AML-193 (cell line): ENCODE measurements at places on chromosomes 1 and 21.
A peak's percentile ranks its signal among the peaks of the same experiment; 100 is the strongest.

- no peak for DNase-seq
These were observed 200.4 kb downstream of the HMCN1 start for GRCh38 chr1:185934476-185935189.

- DNase-seq = no peak
These were observed 21.3 kb downstream of the DUSP10 start for GRCh38 chr1:221720545-221720944.

- DNase-seq = no peak
These were observed 37.0 kb downstream of the ARHGEF10L start for GRCh38 chr1:17576519-17576853.

- peak; percentile 79 for DNase-seq
These were observed 29.4 kb downstream of the ALG14 start for GRCh38 chr1:95043141-95043980.

GRCh38 chr1:231951374-231951773 is 324.8 kb downstream of the DISC1 start:
- DNase-seq = no peak

DNA sequence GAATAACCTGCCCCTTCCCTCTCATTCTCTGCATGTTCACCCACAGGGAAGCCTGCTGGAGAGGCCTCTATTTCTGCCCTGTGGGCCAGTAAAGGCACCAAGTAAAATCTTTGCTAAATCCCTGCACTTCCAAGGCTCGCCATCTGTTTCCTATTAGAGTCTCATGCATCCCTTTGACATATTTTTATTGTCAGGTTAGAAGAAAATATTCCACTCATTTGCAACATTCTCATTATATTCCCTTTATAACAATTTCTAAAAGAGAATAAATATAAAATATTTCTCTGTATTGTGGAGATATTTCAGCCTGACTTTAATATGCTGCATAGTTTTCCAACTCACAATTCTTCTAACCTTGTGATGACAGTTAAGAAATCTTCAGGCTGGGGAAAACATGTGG is 340.4 kb upstream of the VAMP3 start:
- DNase-seq = no peak

- no peak for DNase-seq
These were observed 699.2 kb upstream of the ZP4 start for GRCh38 chr1:238589843-238590435.

DNA sequence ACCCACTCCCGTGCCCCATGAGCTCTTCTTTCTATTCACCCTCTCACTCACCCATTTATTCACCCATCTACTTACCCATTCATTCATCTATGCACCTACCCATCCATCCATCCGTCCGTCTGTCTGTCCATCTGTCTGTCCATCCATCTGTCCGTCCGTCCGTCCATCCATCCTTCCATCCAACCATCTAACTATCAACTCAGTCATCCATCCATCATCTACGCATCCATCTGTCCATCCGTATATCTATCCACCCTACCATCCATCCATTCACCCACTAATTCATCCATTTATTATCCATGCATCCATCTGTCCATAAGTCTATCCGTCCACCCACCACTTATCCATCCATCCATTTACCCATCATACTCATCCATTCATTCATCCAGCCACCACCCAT is 10.8 kb upstream of the CSF3R start:
- DNase-seq = no peak

- no peak for DNase-seq
These were observed 167.3 kb upstream of the ZNF644 start for GRCh38 chr1:91189096-91189495.

DNA sequence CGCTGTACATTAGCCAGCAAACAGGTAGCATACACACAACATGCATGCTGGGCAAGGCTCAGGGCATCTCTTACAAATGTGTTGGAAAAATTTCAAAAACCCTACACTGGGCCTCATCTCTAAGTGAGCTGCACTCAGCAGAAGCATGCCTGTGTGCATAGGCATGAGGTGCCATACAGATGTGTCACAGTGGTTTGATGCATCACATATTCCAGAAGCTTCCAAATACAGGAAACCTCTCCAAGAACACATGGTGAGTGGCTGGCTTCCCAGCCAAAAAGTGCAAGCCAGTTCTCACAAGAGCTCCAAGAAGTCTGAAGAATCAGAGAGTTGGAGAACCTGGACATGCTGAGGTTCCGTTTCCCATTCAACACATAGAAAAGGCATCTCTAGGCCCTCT is 58.3 kb downstream of the CD46 start:
- no peak for DNase-seq

DNA sequence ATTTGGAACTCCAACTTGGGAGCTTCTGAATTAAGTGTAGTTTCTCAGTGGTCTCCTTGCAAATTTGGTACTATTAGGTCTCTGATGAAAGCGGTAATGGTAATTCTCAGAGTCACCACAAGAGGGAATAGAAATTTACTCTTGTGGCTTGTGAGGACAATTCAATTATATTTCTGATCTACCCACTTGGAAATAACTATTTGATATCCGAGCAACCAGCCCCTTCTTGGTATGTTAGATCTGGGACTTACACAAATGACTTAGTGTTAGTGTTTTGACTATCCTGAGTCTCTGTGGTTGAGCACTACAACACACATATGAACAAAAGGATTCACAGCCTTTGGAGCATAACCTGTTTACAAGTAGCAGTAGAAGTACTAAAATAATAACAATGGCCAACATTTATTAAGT is 68.1 kb downstream of the RPS6KA1 start:
- DNase-seq = peak; percentile 76

DNA sequence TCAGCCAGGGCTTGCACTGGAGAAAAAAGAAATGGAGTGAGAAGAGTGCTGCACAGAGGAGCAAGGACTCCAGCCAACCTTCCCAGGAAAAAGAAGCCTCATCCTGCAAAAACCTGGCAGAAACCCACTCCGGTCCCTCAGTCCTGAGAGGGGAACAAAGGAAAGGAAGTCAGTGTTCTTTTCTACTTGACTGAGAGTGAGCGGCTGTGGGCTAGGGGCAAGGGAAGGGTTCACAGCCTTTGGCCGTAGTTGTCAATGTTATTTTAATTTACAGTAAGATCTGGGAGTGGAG is 8.9 kb upstream of the GOLT1A start:
- no peak for DNase-seq

DNA sequence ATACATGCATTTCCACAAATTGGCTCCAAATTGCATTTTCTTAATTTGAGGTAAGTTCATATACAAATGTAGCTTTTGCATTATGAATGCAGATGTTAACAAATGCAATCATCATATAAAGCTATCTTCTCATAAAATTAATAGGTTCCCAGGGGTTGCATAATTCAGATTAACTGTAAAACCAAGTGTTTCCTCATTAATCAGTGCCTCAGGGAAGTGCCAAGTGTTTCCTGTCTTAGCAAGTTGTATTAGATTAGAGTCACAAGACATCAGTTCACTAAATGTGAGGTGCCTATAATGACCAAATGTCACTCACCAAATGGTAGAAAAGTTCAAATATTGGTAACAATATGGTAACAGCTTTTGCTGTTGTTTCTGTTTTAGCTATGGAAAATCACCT is 140.8 kb downstream of the PTGER3 start:
- peak; percentile 74 for DNase-seq

DNA sequence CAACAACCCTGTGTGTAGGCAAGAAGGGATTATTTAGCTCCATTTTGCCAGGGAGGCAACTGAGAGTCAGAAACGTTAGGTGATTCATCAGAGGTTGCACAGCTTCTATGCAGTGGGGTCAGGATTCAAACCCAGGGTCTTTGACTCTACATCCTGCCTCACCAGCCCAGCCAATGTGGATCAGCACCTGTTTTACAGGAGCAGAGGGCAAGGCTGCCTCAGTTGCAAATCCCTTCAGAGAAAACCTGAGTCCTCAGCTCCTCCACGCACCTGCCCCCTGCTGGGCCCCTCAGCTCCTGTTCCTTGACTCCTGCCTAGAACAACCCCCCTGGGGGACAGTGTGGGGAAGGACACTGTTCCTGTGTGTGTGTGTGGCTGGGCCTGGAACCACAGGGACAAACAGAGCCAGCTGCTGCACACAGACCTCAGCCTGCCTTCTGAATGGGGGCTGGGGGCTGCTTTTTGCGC is 61.6 kb downstream of the LRRN2 start:
- no peak for DNase-seq

DNA sequence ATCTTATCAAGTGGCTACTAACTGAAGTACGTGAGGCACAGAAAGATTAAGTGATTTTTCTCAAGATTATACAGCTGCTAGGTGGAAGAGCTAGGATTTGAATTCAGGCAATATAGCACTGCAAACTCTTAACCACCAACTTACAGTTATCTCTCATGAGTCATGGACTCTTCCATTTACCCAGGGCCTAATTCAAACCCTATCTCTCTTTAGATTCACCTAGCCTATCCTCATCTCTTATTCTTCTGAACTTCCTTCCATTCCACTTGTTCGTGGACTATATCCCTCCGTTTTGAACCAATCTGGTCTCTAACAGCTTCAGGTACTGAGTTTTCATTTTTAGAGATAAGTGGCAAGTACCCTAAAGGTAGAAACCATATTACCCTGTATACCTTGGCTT is 92.8 kb upstream of the DMRTA2 start:
- DNase-seq = no peak

GRCh38 chr1:6385488-6386191 is 7.9 kb downstream of the ACOT7 start:
- DNase-seq = no peak

GRCh38 chr21:46191686-46192575 is 7.7 kb upstream of the SPATC1L start:
- no peak for DNase-seq

- no peak for DNase-seq
These were observed 73.3 kb downstream of the TNFSF18 start for GRCh38 chr1:172977296-172978017.

- no peak for DNase-seq
These were observed 35.7 kb upstream of the SIM2 start for GRCh38 chr21:36663033-36663855.

DNA sequence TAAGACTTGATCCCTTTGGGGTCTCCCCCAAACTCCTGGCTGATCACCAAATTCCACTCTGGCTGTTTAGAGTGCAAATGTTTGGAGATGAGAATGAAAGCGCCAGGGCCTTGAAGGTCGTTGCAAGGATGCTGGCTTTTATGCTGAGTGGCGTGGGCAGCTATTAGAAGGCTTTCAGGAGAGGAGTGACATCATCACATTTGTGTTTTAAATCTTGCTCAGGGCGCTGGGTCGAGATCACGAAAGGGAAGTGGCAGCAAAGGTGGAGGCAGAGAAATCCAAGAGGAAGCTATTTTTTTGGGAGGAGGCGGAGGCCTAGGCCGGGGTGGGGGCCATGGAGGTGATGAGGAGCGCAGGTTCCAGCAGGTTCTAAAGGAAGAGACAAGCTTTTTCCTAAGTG is 49.3 kb downstream of the PDE9A start:
- no peak for DNase-seq

DNA sequence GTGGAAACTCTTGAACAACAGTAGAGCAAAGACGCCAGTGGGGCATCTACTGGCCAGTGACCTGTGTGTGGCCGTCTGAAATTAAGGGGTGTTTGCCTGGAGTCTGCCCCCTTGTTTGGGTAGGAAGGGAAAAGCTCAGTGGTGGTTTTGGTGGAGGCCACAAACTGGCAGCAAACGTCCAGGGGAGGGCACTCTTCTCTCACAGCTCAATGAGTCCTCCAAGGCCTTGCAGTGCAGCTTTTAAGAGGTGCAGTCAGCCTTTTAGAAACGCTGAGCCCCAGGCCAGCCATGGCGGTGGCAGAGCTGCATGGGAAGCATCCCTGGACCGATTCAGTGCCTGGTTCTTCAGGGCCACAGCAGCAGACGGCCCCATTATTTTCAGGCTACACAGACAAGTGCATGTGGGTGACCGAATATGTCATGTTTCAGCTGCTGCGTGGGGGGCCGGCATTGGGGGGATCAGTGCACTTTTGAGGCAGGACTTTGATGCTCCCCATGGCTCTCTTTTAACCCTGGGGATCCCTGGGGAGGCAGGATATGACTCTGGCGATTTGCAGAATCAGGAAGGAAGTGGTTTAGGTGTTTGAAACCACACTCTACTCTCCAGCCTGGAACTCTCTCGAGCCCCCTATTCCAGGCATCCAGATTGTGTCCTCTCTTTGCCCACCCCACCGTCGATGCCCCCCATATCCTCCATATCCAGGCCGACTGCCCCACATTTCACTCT is 414.0 kb downstream of the PRDM2 start:
- DNase-seq = no peak

GRCh38 chr1:71030026-71030425 is 17.6 kb downstream of the PTGER3 start:
- DNase-seq = no peak

DNA sequence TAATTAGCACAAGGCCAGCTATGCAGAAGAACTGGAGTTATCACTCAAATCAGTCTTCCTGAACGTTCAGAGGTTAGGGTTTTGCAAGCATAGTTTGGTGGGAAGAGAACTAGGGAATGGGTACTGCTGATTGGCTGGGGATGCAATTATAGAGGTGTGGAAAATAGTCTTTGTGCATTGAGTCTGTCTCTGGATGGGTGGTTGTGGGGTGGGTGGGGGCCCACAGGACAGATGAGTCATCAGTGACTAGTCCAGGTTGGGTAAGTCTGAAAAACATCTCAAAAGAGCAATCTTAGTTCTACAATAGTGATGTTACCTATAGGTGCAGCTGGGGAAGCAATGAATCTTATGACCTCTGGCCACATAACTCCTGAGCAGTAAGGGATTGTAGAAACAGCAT is 89.7 kb upstream of the HMCN1 start:
- no peak for DNase-seq

DNA sequence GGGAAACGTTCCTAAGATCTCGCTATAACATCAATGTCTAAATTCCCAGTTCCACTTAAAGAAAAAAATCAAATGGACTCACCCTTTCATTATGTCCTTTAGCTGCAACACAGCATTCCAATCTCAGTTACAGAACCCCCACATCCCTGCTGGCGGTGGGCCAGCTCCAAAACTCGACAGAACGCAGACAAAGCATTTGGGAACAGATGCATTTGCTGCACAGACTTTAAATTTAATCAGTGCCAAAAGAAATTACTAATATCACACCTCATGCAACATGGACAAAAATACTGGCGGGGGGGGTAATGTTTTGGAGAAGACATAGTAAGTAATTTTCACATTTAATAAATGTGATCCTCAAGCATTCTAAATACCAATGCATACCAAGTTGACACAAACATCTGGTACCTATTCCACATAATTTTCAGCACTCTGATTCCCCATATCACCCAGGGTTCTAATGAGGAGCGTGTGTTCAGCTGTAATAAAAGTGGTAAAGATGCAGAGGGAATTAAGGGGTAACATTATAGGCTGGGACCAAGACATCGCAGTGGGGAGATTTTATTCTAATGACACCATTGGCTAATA is 79.7 kb downstream of the TGFBR3 start:
- DNase-seq = no peak

- no peak for DNase-seq
These were observed 729 bp downstream of the APP start for GRCh38 chr21:26169611-26170470.
